CD4-positive, alpha-beta T cell treated with Interleukin-17A for 1 hour (primary cell): ENCODE measurements at places on chromosomes 7 and 10.

- peak; percentile 26 for DNase-seq
Measured at GRCh38 chr10:11874568-11875493, 51.7 kb downstream of the PROSER2 start.

- no peak for DNase-seq
Measured at GRCh38 chr10:44569193-44570091, 184.5 kb upstream of the CXCL12 start.

- DNase-seq: no peak
Measured at GRCh38 chr7:117271566-117271965, 51.3 kb downstream of the WNT2 start.

GRCh38 chr10:37774351-37774750 is 83.1 kb downstream of the ZNF248 start:
- DNase-seq: no peak

DNA sequence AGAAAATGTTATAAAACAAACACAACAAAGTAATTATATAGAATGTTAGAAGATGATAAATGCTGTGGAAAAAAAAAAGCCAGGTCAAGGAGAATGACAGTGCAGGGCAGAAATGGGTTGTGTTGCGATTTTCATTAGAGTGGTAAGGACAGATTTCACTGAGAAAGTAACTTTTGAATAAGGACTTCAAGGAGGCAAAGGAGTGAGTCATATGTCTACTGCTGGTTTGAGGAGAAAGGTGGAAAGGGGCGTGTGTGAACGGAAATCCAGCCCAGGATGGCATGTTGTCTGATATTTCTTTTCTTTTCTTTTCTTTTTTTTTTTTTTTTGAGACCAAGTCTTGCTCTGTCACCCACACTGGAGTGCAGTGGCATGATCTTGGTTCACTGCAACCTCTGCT is 12.3 kb upstream of the DLD start:
- DNase-seq: no peak

- no peak for DNase-seq
Measured at GRCh38 chr7:20296444-20296843, 34.3 kb upstream of the ITGB8 start.

DNA sequence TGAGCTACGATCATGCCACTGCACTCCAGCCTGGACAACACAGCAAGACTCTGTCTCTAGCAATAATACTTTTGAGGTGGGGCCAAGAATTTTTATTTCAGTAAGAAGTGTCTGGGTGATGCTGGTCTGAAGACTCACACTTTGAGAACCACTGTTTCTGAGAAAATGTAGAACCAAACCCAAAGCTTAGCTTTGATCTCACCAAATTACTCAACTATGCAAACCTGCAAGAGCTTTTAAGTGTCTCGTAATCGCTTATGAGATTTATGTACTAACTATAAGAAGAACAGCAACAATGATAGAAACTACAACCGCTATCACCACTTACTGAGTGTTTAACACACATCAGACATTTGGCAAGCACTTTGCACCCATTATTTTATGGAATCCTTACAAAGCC is 29.5 kb downstream of the APBB1IP start:
- peak; percentile 50 for DNase-seq

- DNase-seq: no peak
Measured at GRCh38 chr7:122535086-122535485, 163.8 kb downstream of the RNF133 start.

GRCh38 chr10:17257466-17258321 is 29.7 kb downstream of the VIM start:
- DNase-seq: peak; percentile 79

GRCh38 chr10:58579011-58579655 is 66.5 kb downstream of the BICC1 start:
- DNase-seq: no peak

DNA sequence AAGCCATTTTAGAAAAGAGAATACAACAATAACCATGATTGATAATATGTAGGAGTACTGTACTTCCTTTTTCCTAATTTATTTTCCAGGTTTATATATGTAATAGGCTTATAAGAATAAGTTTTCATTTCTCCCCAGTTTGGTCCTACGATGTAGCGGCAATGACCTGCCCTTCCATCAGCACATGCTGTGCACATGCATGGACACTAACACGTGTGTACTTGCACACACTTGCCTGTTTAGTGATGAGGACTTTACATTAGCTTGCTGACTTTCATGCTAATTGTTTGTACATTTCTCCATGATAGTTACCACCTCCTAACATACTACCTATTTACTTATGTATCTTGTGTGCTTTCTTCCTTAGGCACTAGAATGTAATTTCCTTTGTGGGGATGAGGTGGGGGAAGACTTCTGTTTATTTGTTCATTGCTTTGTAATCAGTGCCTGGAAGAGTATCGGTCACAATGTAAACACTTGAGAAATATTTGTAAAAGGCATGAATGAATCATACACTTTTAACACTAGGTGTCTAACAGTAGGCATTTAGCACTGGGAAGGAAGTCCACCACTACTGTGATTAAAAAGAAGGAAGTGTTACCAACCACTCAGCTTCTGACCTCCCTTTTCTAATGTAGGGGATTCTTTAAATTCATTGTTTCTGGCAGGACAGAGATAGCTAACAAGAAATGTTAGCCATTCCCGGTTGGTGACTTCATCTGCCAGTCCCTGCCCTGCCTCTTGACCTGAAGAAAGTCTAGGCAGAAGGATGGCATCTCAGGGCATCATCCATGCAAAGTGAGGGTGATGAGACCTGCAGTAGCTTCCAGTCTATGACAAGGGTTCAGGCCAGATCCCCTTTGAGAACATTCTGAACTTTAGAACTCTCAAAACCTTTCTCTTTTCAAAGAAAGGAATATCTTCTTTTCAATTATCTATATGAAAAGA is 120.2 kb upstream of the RAB18 start:
- no peak for DNase-seq

- no peak for DNase-seq
Measured at GRCh38 chr10:29922226-29922625, 137.2 kb downstream of the JCAD start.

DNA sequence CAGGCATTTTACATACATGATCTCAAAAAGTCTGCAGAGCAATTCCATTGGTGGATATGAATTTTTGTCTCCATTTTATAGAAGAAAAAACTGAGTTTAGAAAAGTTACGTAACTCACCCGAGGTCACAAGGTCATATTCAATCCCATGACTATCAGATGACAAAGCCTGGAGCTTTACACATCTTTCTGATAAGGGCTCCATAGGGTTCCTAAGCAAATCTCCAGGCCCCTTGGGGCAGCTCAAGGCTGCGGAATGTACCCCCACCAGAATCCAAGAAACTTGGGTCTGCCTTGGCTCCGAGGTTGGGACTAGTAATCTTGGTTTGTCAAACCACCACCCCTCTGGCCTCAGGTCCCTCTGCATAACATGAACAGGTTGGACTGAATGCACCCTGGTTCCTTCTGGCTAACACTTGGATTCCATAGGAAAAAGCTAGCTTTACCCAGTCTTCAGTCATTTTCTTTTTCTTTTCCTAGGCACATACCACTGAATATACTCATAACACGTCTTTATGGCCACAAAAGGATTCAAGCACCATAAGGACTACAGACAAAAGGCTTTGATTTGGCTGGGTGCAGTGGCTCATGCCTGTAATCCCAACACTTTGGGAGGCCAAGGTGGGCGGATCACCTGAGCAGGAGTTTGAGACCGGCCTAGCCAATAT is 55.5 kb downstream of the PIP4K2A start:
- no peak for DNase-seq

DNA sequence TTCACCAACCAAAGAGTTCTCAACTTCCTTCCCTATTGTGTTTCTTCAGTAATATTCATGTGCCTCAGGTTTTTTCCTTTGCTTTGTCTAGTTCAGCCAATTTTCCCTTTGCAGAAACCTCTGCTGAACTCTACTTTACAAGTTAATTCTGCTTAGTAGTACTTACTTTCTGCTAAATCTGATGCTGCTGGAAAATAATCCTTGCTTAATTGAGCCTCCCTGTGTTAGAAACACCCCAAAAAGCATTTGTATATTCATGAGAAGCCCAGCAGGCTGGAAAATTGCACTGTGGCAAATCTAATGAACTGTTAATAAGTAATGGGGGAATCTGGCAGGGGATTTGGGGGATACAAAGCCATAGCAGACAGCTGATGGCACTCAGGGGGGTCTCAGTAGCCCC is 78.5 kb downstream of the CDCA7L start:
- no peak for DNase-seq

DNA sequence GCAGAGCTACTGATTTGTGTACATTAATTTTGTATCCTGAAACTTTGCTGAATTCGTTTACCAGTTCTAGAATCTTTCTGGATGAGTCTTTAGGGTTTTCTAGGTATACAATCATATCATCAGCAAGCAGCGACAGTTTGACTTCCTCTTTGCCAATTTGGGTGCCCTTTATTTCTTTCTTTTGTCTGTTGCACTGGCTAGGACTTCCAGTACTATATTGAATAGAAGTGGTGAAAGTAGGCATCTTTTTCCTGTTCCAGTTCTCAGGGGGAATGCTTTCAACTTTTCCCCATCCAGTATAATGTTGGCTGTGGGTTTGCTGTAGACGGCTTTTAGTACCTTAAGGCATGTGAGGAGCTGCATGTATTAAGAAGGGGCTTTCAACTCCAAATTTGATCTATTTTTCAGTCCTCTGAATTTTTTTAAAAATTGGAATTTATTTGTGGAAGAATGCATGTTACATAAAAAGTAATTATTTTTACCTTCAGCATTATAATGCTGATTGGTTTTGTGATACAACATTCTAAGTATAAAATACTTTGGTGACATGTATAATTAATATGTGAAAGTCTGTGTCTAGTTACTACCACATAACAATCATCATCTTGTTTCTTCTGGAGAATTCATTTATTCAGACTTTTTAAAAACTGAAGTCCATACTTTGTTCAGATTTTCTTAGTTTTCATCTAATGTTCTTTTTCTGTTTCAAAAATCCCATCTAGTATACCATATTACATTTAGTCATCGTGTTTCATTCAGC is 49.6 kb downstream of the CPED1 start:
- no peak for DNase-seq

DNA sequence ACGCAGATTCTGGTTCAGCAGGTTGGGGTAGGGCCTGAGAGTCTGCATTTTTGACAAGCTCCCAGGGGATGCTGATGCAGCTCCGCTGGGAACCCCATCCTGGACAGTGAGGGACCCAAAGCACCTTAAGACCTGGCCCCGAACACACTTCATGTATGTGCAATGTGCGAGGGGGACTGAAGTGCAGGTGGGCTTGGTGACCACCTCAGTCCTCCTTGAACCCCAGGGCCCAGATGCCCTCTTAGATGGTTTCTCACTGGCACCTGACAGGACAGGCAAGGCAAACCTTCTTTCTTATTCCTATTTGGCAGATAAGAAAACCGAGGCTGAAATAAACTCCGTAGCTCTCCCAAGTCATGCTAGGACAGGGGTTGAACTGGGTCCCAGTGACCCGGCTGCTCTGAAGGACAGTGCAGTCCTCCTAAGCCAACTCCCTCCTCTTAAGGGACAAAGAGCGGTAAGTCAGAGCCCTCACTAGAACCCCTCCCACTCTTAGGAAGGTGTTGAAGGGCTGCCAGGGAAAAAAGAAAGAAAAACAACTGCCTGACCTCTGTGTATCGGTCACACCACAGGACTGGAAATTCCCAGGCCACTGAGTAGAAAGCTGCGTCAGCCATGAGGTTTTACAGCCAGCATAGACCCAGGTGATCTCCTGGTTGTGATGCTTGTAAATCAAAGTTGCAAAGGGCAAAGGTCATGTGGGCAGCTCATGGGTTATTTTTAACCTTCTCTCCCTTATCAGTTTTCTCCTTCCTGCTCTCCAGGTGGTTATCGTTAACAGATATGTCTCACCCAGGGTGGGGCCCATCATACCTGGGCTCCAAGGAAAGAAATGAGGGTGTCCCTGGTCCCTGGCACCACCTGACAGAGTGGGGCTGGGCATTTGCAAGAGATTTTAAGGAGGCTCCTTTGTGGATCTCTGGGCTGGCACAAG is 90.9 kb upstream of the SMNDC1 start:
- peak; percentile 44 for DNase-seq

GRCh38 chr7:37311355-37311754 is 137.3 kb downstream of the ELMO1 start:
- DNase-seq: peak; percentile 58

GRCh38 chr7:38840736-38841460 is 68.1 kb downstream of the VPS41 start:
- DNase-seq: no peak

DNA sequence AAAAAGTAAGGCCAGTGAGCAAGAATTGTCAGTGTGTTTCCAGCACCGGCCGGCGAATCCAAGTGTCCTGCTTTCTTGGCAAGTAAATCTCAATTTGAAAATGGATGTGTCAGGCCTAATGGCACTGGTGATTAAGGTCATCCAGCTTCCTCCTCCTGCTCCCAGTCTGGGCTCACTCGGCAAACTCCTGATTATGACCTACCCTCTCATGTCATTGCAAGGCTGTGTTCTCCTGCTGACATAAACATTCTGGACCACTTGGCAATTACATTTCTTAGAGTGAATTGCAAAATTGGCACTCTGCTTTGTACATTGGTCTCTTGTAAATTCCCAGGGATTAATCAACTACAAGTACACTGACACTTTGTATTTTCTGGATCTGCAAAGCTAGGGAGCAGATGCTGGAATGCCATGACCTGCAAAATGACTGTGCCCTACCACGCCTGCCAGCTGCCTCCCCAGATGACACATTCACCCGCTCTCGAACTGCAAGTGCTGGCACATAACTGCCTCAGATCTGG is 473.8 kb downstream of the KIF20B start:
- DNase-seq: no peak

- DNase-seq: no peak
Measured at GRCh38 chr10:4678023-4678950, 147.7 kb upstream of the AKR1E2 start.

GRCh38 chr10:11355592-11355991 is 255.9 kb downstream of the USP6NL start:
- no peak for DNase-seq

GRCh38 chr10:132297526-132297925 is 10.2 kb downstream of the STK32C start:
- no peak for DNase-seq

DNA sequence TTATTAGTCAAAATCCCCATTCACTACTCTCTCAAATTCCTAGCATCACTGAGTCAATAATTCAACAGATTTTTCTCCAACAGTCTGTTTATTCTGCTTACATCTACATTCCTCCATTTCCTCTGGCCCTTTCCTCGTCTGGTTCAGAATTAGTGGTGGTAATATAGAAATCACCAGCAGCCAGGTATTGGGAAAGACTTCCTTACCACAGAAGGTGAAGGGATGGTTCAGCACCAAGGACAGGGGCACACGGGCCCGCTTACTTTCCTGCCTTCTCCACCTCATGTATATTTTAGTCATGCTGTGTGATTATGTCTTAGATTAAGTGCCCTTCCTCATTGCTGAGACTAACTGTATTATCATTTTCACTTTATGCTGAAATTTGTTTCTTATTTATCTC is 70.4 kb upstream of the APBB1IP start:
- peak; percentile 7 for DNase-seq

DNA sequence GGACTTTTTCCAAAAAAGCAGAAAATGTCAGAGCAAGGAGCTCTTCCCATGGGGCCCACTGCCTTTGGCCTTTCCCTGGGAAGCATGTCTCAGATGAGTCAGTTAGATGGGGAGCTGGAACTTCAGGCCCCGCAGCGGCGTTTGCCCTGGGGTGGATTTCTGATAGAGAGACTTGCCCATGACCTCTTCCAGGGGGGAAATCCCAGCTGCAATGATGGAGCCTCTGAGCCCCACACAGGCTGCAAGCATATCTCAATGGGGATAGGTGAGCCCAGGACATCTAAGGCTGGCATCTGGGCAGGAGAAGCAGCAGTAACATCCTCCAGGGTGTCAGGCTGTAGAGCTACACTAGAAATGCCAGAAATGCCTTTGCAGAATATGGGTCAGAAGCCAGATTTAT is 269.2 kb upstream of the TCERG1L start:
- DNase-seq: no peak

- no peak for DNase-seq
Measured at GRCh38 chr7:130595986-130596385, 72.6 kb downstream of the COPG2 start.
